ENCODE measurements at places on chromosomes 3 and 15.

GRCh38 chr3:181344331-181344730 lies 354.8 kb upstream of the DNAJC19 start:
- no peak for DNase-seq

GRCh38 chr3:45553469-45553974 lies 41.0 kb upstream of the LIMD1 start:
- peak; percentile 88 for DNase-seq

DNA sequence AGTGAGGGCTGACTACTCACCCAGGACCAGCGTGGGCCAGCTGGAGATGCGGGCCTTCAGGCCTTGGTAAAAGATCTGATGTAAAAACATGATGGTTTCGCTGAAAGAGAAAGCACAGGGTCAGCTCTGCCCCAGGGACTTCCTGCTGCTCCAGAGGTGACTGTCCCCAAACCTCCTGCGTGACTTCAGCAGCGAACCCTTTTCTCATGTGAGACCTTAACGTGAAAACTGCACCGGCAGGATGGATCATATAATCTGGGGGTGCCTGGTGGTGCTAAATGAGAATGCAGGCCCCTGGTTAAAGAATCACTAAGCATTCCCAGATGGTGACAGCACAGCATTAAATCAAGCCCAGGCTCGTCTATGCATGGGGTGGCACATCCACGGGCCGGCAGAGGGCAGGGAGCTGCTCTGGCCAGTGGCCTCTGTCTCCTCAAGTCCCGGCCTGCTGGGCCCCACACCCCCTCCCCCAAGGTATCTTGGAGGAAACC lies 55.4 kb downstream of the RASGRF1 start:
- DNase-seq = no peak

GRCh38 chr15:98938105-98938417 lies 69.5 kb downstream of the PGPEP1L start:
- DNase-seq = no peak

- DNase-seq = no peak
Measured at GRCh38 chr15:78255421-78256043, 8.8 kb upstream of the DNAJA4 start.

DNA sequence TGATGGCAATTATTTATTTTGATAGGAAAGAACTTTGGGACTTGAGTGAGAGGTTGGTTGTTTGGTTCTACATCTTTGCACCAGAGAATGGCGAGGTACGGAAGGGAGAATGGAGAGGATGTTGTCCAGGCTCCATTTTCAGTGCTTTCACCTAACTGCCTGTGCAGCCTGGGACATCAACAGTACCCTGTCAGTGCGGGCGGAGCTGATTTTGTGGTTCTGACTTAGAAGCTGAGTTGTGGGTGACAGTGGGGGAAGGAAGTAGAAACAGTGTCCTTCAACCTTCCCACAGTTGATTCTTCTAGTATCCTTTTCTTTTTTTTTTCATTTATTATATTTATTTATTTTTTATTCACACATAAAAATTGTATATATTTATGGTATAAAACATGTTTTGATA lies 95.3 kb downstream of the TIGIT start:
- DNase-seq = no peak

DNA sequence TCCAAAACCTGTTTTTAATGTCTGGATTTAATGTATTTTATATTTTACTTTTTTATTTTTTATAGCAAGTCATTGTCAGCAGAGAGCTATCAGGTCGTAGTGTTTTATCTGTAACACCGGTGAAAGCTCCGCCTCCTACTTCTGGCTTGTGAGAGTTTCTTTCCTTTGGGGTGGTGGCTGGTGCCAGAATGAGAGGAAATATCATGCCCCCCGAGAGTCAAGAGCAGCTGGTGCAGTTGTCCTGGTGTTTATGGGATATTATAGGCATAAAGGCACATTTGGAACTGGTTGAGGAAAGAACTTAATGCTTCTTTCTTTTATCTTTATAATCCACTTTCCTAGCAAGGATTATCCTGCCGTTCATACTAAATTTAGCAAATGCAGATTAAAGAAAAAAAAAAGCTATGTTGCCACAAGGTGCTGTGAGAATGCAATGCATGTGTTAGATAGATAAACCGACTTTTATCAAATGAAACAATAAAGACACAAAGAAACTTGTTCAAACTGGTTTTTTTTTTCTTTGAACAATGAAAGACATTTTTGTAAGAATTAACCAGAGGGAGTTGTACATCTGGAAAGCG lies 260.1 kb upstream of the PLSCR5 start:
- peak; percentile 62 for DNase-seq

DNA sequence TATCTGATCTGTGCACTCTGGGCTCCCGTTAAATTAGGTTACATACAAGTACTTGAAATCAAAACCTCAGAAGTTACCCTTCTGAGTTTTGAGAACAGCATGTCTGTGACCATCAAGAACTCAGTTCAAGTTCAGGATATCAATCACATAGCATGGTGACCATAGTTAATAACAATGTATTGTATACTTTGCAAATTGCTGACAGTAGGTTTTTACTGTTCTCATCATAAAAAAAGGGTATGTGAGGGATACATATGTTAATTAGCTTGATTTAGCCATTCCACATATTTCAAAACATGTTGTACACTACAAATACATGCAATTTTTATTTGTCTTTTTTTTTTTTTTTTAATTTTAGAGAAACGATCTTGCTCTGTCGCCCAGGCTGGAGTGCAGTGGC lies 25.5 kb downstream of the TMEM40 start:
- no peak for DNase-seq

DNA sequence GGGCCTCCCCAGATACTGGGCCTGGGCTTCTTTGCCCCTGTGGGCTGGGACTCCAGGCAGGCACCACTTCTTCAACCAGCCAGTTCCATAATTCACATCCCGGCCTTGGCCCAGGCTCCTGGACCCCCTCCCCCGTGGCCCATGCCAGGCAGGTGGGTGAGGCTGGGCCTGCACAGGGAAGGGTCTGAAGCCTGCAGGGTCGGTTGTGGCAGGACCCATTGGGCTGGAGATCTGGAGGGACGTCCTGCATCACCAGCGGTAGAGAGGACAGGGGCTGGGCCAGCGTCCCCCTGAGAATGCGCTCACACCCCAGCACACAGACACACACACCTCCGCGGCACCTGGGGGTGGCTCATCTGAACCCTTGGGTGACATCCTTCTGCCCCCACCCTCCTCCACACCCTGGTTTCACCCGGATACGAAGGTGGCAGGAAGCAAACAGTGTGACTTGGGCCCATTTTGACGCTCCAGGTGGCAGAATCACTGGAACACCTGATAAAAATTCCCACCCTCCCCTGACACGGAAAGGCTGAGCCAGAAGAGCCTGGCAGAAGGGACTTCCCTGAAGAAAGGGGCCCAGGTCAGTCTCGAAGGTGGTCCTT lies 15.4 kb downstream of the ZDHHC19 start:
- no peak for DNase-seq

GRCh38 chr3:70815817-70816216 lies 503.4 kb upstream of the MDFIC2 start:
- no peak for DNase-seq

GRCh38 chr3:141793476-141794260 lies 30.5 kb downstream of the GRK7 start:
- DNase-seq = no peak
